ENCODE measurements at places on chromosomes 7 and 10.

GRCh38 chr10:36783400-36783799 lies 342.0 kb upstream of the ANKRD30A start:
- no peak for DNase-seq

DNA sequence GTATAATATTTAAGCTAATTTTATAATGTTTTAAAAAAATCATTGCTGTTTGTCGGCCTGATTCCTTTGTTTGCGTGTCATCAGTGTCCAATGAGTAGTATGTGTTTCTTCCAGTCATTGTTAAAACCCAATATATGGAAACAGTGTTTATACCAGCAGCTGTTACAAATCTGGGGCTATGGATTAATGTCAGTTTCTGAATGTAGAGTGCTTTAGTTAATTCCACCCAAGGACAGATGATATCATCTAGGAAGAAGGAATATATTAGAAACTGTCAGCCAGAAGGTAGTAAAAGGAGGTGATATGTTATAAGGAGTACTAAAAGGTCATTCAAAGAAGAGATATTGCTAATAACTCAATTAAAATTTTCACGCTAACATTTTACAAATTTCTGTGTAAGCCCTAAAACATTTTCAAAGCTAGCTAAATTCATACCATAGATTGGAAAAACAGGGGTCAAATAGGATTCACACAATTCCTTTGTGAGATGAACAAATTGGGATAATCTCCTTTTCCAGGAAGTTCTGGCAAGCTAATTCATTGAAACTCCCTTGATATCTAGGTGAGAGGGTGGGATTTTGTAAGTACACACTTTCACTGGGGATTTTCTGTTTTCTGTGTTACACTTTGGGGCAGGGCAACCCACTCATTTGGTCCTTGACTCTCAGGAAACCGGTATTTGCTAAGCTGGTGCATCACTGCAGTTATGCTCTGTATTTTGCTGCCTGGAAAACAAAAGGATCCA lies 448.8 kb downstream of the LRMDA start:
- no peak for DNase-seq

DNA sequence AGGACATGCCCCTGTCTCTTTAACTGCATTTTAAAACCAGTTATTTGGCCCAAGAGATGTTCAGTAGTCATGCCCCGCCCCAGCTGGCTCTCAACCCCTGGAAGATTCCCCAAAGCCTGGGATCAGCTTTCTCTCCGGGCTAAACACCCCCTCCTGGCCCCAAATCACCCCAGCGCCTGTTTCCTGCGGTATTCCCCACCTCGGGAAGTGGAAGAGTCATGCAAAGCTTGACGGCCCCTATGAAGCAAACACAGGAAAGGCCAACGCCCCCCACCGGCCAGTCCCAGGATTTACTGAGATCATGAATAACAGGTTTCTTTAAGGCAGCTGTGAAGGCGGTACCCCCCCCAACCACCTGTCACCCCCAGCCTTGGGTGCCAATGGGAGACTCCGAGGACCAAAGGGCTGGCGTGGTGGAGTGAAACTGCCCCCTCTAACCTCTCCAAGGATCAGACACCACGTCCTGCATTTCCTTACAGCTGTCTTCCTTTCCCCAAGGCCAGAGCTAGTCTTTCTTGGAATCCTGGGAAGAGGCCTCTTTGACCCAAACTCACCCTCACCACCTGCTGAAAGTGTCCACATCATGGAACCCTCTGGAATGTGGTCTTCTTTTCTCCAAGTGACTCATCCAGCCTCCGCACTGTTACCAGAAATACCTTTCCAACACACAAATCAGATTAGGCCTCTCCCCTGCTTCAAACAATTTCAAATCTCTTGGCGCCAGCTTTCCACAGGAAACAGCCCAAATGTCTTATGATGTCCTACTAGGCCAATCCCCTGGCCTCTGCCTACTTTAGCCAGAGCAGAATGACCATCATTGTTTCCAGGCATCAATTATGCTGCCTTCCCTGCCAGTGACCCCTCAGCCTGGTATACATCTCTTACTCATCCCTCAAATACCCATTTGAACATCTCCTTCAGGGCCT lies 301.5 kb downstream of the ZEB1 start:
- DNase-seq = no peak

DNA sequence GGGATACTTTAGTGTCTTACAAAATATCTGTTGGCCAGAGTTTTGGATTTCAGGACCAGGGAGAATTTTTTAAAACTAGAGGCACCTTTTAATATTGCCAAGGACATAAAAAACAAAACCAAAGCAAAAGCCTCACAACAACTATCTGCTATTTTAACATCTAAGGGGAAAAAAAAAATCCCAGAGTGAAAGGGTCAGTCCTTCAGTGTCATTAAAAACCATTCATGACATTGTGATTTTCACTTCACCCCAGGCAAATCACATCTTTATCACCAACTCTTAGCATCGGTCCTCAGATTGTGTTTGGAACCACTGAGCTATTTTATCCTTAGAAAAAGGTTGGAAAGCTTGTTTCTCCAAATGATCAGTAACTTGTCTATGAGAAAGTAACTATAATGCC lies 10.7 kb downstream of the CEP41 start:
- DNase-seq = no peak

- DNase-seq = no peak
These were observed 74.9 kb upstream of the COL13A1 start for GRCh38 chr10:69726850-69727249.

DNA sequence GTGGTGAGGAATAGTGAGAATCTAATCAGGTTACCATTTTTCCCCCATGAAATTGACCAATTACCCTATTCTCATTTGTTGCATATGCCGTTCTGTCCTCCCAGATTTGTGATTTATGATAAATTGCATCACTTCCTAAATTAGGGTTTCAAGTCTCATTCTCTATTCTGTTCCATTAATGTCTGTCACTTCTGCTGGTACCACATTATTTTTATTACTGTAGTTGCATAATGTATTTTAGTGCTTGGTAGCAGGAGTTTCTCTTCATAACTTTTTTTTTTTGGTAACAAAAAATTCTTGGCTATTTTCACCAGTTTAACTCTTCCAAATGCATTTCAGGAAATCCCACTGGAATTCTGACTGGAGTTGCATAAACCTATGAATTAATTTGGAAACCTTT lies 44.0 kb upstream of the FAM133B start:
- no peak for DNase-seq

Measured in stimulated activated CD4-positive, alpha-beta T cell treated with anti-CD3 and anti-CD28 coated beads, Interleukin-2, amount 100 ng/mL, for 24 hours (primary cell).